ENCODE measurements at places on chromosomes 2 and 18. TPM values are rescaled to one million over a fixed set of nuclear protein-coding genes. Genes with fewer than 3 reads are reported as not detected.

ITM2C gene
- total RNA-seq, result 4.7 TPM

IMPACT gene
- total RNA-seq, result 8.4 TPM

GRCh38 chr18:60534538-60534937 is 162.0 kb upstream of the MC4R start:
- no peaks in the 10 kb centered on the region for H3K36me3 ChIP-seq
- no peak for DNase-seq
- no peaks in the 10 kb centered on the region for H3K27me3 ChIP-seq
- no peak overlapping the region for H3K4me3 ChIP-seq
- no peaks in the 10 kb centered on the region for H3K4me1 ChIP-seq

DNA sequence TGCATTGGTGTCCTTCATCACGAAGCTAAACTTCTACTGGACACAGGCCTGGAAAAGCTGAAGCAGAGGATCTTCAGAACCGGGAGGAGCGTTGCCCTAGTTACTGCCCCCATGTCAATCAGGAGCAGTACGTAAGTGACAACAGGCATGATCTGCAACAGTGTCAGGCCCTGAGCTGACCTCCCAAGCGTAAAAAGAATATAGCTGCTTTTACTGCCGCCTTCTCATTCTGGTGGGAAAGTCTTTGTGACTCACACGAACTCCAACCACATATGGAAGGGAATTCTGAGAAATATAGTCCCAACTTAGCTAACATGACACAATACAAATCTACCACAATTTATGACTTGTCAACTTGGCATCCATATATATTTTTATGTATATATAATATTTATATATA is 1007.7 kb upstream of the CDH2 start:
- no peaks in the 10 kb centered on the region for H3K4me1 ChIP-seq
- no peaks in the 10 kb centered on the region for H3K27me3 ChIP-seq
- DNase-seq, result no peak
- no peak overlapping the region for H3K27ac ChIP-seq
- H3K36me3 ChIP-seq, result no peaks in the 10 kb centered on the region

DNA sequence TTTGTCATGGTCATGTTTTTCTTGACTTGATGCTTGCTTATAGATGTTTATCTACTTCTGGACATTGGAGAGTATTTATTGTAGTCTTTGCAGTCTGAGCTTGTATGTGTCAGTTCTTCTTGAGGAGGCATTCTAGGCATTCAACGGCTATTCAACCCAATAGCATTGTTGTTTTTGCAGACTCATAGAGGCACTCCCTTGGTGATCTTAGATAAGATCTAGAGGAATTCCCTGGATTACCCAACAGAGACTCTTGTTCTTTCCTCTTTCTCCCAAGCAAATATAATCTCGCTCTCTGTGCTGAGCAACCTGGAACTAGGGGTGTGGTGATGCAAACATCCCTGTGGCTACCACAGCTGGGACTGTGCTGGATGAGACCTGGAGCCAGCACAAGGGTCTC is 40.4 kb downstream of the SYT4 start:
- no peak overlapping the region for H3K4me3 ChIP-seq
- DNase-seq, result no peak
- H3K4me1 ChIP-seq, result no peaks in the 10 kb centered on the region
- H3K27ac ChIP-seq, result no peak overlapping the region
- H3K27me3 ChIP-seq, result no peaks in the 10 kb centered on the region

DNA sequence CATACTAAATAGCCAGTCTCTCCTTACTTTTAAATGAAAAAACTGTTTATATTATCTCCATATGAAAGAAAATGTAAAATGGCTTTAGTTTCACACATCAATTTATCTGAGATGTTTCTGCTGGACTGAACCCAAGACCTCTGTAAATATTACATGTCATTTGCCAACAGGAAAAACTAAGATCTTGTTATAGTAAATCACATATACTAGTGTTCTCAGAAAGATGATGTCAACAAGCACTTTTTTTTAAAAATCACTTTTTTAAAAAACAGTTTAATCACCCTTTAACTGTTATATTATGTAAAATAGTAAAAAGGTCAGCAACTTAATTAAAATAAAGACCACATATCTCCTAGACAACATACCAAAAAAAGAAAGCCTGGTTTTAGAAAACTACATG is 46.3 kb downstream of the PTPN2 start:
- H3K27me3 ChIP-seq, result no peaks in the 10 kb centered on the region
- peaks cover 28% of the 10 kb centered on the region for H3K4me1 ChIP-seq
- no peak for DNase-seq

DNA sequence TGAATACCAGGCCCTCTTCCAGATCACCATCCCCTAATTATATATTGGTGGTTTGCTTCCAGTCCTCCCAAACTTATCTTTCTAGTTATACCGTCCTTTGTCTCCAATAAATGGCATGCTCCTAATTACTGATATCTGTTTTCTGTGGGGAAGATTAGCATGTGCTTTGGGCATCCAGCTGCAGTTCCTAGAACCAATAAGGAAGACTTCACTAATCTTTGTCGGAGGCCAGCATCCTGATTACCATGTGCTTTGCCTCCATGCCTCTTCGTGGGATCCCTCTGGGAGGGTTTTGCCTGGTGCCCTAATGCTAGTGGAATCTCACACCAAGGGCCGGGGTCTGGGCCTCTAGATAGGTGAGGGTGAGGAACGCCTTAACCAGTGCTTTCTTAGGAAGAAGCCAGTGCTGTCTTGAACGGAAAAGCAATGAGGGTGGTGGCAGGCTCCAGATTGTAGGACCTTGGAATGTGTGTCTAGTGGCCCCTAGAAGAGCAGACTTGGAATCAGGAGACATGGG is 47.7 kb downstream of the ACKR3 start:
- no peak for DNase-seq
- H3K36me3 ChIP-seq, result no peaks in the 10 kb centered on the region
- no peak overlapping the region for H3K4me3 ChIP-seq
- peaks cover 5% of the 10 kb centered on the region for H3K4me1 ChIP-seq

DNA sequence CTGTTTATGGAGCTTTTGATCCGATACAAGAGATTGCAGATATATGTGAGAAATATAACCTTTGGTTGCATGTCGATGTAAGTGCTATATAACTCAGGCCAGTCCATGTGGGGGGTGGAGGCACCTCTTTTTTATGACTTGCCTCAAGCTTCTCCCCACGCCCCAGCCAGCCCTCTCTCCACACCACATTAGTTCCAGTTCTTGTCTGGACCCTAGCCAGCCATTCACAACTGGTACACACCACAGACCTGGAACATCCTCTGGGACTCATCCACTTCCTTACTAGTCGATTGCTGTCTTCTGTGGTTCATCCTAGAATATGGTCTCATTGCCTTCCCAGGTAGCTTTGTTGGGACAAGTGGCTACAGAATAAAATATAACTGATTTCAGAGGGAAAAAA is 31.0 kb downstream of the GAD1 start:
- no peak overlapping the region for H3K4me3 ChIP-seq
- DNase-seq, result no peak
- H3K27ac ChIP-seq, result no peak overlapping the region
- peaks cover 3% of the 10 kb centered on the region for H3K4me1 ChIP-seq
- no peaks in the 10 kb centered on the region for H3K36me3 ChIP-seq

DNA sequence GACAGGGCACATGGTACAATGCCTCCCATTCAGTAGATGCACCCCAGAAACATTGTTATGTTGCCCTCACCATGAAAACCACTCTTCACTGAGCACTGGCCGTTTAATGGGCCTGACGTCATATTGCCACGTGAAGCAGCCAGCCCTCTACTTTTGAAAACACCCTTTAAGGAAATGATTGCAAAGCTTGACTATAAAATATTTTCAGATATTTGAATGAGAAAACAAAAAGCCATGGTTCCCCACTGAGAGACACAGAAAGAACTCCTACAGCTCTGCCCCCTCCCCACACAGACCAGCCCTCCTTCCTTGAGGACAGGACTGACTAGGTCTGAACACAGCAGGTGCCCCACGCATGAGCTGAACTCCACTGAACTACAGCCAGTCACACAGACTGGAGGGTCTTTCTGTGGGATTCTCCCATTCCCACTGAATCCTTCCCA is 349.1 kb downstream of the ANAPC1 start:
- no peak overlapping the region for H3K27ac ChIP-seq
- H3K36me3 ChIP-seq, result no peaks in the 10 kb centered on the region
- no peak overlapping the region for H3K4me3 ChIP-seq
- no peaks in the 10 kb centered on the region for H3K27me3 ChIP-seq
- H3K4me1 ChIP-seq, result peaks cover 9% of the 10 kb centered on the region
